ENCODE measurements at places on chromosomes 1 and 21.

DNA sequence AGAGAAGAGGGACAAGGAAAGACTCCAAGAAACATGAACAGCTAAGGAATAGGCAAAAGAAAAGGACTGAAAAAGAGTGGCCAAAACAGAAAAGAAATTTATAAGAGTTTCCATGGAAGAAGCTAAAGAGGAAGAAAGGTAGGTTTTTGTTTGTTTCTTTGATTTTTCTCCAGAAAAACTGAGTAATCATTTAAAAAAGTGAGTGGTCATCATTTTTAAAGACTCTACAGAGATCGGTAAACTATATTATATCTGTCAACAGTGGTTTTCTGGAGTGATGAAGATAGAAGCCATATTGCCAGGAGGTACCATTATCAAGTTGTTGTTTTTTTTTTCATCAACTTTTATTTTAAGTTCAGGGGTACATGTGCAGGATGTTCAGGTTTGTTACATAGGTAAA, 202.4 kb downstream of the DNAH14 start:
- DNase-seq, result no peak

DNA sequence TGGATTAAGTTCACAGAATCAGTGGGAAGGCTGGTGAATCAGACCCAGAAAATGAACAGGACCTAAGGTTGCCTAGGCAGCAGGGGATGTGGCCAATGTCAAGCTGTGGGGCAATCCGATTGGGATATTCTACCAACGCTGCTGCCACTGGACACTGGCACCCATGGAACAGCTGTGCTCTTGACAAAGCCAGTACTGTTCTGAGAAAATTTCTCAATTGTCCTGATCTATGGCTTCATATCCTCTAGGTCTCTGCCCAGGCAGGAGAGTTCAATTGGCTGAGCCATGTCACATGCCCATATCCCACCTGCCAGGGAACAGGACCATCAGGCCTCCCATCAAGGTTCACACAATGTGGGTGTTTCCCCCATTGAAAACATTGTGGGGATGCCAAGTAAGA, 6.2 kb downstream of the TACSTD2 start:
- DNase-seq, result no peak

DNA sequence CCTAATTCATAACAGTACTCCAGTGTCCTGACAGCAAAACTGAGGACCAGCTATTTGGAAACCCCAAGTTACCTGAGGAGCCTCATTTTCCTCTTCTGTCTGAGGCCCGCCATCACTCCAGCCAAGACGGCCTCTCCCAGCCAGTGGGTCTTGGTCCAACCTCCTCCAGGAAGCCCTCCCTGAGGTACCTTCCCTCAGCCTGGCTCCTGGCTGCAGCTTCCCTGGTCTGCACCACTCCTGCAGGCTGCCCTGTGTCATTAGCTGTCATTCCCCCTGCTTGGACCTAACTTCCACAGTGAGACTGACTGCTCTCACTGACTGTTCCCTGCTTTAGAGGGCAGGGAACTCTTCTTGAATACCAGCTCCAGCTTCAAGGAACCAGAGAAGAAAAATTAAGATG, 33.0 kb downstream of the BCAR3 start:
- DNase-seq, result no peak

DNA sequence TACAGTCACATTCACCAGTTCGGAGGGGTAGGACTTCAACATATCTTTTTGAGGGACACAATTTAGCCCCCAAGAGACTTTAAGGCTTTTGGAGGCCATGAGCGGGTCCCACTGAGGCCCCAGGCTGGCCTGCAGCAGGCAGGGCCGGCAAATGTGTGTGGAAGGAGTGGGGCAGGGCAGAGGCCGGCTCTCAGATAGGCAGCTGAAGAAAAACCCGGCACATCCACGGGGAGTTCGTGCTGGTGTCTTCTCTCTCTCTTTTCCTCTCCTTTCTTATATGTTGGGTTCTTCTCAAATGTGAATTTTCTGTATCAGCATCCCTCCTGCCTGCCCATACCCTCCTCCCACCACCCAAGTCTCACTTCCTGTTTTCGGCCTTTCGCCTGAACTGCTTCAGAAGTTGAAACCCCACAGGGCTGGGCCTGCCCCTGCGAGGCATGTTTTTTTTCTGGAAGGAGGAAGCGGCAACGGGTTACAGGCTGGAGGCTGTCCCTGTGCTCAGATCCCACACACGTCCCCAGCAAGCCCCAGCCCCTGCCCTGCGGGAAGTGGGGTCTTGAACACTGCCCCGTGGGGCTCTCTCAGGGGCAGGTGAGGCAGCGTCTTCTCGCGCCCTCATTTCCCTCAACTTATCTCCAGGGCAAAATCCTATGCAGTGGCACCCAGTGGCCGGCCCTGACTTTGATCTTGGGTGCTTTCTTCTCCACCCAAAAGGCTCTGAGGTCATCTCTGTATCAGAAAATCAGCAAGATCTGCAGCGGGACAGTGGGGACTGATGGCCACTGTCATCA, 9.7 kb upstream of the UMODL1 start:
- DNase-seq, result no peak

- DNase-seq, result no peak
Observed at GRCh38 chr1:46497665-46498064, 8.0 kb downstream of the DMBX1 start.

DNA sequence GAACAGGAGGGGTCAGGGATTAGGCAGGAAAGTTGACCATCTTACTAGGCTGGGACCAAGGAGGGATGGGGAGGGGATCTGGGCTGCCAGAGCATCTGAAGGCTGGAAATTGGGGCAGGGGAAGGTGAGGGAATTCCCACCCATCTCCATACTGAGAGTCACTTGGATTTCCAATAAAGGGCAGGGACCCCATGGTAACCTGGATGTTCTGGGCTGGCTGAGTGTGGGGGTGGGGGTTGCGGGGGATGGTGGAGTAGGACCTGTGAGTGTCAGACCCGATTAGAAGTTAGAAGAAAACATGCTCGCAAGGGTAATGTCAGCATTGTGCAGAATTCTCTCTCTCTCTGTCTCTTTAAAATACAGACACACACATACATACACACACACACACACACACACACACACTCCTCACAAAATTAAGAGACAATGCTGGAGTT, 40.0 kb upstream of the EPS15 start:
- no peak for DNase-seq

- DNase-seq, result no peak
Observed at GRCh38 chr1:93504247-93505033, 56.5 kb downstream of the FNBP1L start.

DNA sequence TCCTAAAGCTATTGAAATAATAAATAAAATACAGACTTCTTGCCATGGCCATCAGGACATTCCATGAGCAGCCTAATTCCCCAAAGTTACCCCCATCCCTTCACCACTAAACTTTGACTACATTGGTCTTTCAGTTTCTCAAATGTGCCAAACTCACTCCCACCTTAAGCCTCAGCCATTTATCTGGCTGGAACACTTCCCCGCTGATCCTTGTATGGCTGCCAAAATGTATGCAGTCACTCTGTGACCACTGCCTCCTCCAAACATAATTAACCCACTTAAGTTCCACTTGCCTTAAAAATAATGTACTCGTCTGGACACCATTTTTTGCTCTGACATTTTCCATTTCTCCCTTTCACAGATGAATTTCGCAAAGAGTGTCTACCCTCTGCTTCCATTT, 407.4 kb downstream of the NTNG1 start:
- DNase-seq, result no peak

DNA sequence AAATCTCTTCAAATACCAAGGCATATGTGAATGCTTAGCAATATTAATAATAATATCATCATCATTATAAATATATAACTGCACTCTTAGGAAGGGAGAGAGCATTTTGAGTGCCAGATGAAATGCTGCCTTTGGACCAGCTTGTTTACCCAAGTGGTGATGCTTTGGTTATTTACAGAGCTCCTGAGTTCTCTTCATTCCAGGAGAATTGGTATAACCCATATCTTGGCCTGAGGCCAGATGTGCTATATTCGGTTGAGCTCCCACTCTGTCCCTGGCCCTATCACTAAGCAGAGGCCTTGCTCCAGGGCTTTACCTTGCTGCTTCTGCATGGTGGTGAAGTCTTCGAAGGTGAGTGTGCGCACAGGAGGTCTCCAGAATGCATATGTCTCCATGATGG, 89.4 kb downstream of the TBX15 start:
- no peak for DNase-seq

DNA sequence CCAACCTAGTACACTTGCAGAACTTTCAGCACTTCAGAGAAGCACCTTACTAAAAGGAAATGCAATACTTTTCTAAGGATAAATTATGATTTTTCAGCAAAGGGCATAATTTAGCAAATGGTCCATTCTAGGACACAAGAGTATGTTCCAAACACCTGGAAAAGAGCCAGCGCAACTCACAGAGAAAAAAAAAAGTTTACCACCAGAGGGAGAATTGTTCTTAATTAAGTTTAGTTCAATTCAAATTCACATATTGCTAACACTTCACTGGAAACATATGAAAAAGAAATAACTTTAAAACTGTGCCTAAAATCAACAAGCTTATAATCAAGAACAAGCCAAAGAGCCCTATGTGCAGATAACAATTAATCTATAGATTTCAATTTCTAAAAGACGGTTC, 338.1 kb downstream of the SEC16B start:
- no peak for DNase-seq

DNA sequence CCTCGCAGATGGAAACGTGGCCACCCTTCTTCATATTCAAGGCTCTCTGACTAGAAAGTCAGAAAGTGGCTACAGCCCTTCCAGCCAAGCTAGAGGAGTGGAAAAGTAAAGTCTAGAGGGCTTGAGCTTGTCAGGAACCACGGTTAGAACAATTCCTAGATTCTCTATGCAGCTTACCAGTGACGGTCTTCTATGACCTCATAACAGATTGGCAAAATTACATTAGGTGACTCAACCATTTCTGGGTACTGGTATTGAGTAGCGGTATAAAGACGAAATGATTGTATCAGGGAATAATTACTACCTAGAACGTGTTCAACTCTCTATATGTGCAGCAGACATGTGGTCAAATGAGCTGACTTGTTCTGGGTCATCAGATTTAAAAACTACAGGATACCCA, 155.0 kb upstream of the RUNX1 start:
- no peak for DNase-seq

DNA sequence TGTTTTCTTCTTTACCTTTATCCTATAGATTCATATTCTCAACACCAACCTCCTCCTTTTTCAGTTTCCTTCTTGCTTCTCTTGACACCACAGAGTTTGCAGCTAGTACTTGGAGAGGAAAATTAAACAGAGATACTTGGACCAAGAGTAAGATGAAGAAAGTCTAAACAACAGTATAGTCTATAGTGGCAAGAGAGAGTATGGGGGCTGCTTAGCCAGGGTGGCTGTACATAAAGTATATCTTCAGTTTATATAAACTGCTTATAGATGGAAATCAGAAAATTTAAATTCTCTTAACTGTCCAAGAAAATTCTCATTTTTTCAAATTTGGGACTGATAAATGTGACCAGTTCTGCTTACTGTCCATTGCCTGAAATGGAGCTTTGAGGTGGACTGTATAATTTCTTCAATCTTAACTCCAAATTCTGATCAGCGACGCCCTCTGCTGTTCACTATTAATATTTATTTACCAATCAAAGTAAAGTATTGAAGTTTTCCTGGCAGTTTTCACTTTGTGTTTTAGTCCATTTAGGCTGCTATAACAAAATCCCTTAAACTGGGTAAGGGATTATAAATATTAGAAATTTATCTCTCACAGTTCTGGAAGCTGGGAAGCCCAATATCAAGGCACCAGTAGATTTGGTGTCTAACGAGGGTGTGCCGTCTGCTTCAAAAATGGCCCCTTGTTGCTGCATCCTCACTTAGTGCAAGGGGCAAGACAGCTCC, 14.8 kb upstream of the METTL18 start:
- no peak for DNase-seq

DNA sequence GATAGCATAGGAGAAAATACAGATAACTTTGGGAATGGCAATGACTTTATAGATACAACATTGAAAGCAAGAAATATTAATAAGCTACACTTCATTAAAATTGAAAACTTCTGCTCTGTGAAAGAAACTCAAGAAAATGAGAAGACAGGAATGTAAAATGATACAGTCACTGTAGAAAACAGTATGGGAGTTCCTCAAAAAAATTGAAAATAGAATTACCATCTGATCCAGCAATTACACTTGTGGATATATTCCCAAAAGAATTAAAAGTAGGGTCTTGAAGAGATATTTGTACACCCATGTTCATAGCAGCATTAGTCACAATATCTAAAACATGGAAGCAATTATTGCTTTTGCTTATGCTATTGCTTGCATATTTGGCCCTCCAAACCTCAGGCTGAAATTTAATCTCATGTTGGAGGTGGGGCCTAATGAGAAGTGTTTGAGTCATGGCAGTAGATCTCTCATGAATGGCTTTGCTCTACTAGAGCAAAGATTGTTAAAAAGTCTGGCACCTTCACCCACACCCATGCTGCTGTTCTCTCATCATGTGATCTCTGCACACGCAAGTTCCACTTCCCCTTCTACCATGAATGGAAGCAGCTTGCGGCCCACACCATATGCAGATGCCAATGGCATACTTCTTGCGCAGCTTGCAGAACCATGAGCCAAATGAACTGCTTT, 15.3 kb upstream of the AHCYL1 start:
- DNase-seq, result no peak

DNA sequence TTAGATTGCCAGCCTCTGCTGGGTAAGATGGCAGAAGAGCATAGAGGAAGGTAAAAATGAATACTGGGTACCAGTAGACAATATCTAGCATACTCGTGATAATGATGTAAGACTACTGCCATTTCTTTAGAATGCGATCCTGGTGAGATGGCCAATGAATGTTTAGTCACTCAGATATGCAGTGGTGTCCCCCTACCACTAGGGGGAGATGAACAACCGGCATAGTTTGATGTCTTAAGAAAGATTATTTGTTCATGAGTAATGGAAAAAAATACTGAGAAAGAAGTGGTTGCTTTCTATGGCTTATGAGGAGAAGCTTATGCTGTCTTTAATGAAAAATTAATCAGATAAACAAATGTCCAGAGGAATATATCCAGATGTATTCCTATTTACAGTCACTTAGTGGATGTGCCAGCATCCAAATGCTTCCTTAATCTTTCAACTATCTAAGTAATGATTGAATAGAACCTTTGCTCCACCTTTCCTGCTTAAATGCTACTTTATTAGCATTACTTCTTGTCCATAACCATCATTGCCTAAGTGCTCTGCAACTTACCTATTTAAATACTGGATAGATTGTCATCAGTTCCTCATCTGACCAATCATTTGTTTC, 256.6 kb downstream of the ST6GALNAC3 start:
- peak; percentile 6 for DNase-seq

- no peak for DNase-seq
Observed at GRCh38 chr1:159142391-159142663, 29.1 kb upstream of the CADM3 start.

DNA sequence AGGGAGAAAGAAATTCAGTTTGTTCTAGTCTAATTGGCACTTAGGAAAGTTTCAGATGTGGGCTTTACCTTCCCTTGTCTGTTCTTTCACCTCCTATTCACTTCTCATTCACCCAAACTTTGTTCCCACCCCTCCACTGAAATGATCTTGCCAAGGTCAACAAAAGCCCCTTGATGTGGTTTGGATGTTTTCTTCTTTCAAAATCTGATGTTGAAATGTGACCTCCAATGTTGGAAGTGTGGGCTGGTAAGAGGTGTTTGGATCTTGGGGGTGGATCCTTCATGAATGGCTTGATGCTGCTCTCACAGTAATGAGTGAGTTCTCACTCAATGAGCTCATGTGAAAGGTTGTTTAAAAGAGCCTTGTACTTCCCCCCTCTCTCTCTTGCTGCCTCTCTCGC, 379.3 kb downstream of the HHIPL2 start:
- no peak for DNase-seq

GRCh38 chr1:155909894-155910293, 1.3 kb downstream of the RIT1 start:
- DNase-seq, result no peak

- no peak for DNase-seq
Observed at GRCh38 chr1:1402072-1402900, 3.2 kb upstream of the CCNL2 start.
